ENCODE measurements at places on chromosomes 7 and 10. TPM values are rescaled to one million over a fixed set of nuclear protein-coding genes. Genes with fewer than 3 reads are reported as not detected.

The PNLIPRP2 gene
- total RNA-seq = not detected

The FKBP6 gene
- not detected for total RNA-seq

The HTR5A gene
- total RNA-seq = not detected

The PLCE1 gene
- total RNA-seq = not detected

The NDUFA5 gene
- total RNA-seq = 51.5 TPM
